ENCODE measurements at places on chromosomes 1 and 21.

DNA sequence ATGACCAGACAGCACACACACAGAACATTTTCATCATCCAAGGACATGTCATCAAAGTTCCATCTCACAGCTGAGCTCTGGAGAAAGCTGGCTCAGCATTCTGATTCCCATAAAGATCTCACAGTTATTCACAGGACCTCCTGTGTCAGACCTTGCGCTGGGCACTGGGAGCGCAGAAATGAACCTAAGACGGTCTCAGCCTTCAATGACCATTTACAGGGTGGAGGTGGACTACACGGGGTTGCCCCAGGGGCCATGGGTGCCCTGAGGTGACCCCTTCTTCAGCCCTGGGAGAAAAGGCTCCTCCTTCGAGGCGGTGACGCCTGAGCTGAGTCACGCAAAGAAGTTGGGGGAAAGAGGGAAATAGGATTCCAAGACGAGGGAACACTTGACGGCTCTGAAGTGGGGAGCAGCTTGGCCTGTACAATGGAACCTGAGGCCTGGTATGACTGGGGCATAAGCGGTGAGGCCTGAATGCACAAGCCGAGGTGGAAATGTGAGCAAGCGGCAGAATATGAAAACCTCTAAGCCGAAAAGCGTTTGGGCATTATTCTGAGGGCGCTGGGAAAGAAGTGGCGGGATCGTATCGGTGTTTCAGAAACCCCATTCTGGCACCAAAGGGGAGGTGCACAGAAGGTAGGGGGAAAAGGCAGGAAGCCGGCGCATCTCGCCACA lies 797 bp downstream of the CC2D1B start:
- DNase-seq: no peak

GRCh38 chr21:33230545-33231324 lies 997 bp downstream of the IFNAR2 start:
- DNase-seq: peak; percentile 47

DNA sequence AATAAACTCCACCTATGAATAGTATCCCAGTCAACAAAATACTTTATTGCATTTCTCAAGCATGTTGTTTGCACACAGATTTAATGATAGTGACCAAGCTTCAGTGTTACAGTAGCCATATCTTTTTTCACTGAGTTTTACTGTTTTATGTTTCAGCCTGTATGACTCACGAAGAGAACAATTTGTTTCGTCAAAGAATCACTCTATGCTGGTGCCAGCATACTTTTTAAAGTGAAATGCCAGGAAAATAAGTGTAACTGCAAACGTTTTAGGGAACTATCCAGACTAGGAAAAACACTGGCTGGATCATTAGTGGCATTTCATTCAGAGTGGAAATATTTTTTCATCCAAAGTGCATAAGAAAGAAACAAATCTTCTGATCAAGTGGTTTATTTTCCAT lies 210.8 kb downstream of the COL11A1 start:
- DNase-seq: no peak

DNA sequence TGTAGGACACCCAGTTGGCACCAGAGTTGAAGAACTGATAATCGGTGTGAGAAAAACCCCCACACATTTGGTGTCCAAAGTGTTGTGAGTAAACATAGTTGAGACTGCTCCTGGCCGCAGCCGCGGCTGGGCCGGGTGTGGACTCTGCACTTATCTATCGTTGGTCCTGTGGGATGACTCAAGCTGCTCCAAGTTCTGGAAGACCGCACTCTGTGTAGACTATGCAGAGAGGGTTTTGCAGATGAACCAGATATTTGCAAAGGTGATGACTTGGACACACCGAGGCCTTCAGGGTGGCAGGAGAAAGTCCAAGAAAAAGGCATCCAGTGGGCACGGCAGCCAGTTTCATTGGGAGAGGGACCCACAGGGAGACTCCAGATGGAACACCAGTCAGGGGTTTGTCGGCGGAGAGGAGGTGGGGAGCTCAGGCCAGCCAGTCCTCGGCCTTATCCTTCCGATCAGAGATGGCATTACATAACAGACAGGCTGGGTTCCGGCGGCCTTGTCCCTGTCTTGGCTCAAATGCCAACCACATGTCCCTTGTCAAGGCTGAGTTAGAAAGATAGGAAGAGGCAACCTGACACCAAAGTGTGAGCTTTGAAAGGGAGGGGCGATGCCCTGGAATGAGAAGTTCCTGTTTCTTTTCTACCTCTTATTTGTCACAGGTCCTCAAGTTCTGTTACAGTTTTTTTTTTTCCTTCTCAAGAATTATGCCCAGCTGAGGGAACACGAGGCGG lies 21.1 kb downstream of the C2CD2 start:
- no peak for DNase-seq

- DNase-seq: no peak
Observed at GRCh38 chr1:185811073-185811709, 77.0 kb downstream of the HMCN1 start.

GRCh38 chr1:177569476-177569875 lies 398.7 kb downstream of the BRINP2 start:
- no peak for DNase-seq

DNA sequence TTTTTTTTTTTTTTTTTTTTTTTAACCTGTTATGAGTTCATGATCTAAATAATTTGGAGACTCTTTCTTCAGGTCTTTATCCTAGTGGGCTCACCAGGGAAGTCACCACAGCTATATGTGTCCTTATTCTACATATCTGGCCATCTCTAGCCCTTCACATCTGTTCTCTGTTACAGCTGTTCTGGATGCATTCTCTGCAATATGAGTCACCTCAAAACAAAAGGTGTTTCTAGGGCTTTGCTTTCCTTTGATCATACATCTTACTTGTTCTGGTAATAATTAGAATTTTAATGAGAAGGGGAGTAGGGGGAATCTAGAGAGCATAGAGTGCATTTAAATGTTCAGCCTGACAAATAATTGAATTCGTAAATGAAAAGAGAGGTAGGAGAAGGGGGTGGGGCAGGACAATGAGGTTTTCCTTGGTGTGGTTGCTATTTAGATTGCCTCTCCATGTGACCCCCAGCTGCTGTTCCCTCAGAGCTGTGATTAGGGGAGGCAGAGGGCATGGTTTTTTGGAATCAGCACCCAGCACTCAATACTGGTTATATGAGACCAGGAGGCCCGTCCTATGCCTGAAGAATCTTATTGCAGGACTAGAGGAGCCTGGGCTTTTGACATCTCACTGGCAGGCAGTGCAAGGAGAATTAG lies 8.0 kb downstream of the SYT6 start:
- DNase-seq: no peak

DNA sequence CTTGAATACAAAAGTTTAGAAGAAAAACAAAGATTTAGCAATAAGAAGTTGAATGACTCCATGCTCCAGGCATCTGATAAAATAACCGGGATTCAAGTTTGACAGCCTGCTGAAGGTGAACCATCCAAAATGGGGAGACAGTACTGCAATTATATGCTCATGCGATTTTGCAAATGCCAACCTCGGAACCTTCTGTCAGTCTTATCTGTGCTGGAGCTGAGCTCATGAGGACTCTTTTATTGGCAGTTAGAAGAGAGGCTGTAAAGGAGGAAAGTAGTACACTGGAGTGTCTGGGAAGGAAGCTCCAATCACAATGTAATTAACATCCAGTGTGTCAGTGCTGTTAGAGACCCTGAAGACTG lies 170.0 kb downstream of the GALNT2 start:
- DNase-seq: no peak

DNA sequence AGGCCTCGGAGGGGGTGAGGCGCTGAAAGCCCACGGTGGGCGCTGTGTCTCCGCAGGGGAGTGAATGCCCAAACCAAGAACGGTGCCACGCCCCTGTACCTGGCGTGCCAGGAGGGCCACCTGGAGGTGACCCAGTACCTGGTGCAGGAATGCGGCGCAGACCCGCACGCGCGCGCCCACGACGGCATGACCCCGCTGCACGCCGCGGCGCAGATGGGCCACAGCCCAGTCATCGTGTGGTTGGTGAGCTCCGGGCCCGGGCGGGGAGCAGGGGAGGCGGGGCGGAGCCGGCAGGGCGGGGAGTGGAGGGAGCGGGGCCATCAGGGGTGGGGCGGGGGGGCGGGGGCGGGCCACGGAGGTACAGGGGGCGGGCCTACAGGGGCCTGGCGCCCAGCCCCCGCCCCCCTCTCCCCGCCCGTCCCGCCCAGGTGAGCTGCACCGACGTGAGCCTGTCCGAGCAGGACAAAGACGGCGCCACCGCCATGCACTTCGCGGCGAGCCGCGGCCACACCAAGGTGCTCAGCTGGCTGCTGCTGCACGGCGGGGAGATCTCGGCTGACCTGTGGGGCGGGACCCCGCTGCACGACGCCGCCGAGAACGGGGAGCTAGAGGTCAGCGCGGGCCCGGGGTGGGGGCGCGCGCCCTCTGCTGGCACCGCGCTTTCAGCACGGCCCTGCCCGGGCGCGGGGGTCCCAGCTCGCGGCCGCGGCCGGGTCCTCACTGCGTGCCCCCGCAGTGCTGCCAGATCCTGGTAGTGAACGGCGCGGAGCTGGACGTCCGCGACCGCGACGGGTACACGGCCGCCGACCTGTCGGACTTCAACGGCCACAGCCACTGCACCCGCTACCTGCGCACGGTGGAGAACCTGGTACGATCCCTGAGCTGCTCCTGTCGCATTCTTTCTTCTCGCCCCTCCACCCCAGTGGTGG lies 15.9 kb downstream of the ESPN start:
- peak; percentile 73 for DNase-seq

DNA sequence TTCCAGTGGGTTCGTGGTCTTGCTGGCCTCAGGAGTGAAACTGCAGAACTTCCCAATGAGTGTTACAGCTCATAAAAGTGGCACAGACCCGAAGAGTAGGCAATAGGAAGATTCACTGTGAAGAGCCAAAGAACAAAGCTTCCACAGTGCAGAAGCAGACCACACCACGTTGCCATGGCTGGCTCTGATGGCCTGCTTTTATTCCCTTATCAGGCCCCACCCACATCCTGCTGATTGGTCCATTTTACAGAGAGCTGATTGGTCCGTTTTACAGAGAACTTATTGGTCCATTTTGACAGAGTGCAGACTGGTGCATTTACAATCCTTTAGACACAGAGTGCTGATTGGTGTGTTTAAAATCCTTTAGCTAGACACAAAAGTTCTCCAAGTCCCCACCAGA lies 131.4 kb upstream of the CHRM3 start:
- DNase-seq: no peak

DNA sequence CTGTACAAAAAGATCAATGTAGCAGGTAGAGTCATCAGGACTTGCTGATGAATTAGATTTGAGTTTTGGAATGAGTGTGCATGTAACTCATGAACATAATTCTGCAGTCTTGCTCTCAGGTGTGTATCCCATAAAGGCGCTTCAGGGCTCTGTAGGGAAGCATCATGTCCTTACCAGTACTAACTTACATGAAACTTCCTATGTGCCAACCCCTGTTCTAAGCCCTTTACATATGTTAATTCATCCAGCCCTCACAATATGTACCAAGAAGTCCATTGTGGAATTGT lies 2.1 kb upstream of the FCRLB start:
- no peak for DNase-seq

DNA sequence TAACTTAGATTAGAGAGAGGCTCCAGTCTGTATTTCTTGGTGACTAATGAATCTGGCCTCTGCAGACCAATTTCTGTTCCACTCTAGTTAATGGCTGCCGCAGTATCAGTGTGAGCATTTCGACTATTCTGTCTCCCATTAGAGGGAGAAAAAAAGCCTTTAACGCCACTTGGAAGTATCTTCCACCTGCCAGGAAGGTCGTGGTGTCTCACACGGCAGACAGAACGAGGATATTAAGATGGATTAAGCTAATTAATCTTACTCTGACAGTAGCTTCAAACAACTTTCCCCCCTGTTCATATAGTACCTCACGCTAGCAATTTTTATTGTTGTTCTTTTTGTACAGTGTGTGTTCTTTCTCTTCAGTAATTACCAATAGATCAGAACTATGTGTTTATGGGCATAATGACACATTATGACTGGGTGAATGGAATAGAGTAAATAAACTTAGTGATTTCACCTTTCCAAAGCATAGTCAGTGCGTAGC lies 153.8 kb downstream of the ADGRL2 start:
- no peak for DNase-seq

GRCh38 chr1:234916840-234917239 lies 211.8 kb downstream of the TOMM20 start:
- DNase-seq: no peak

- DNase-seq: no peak
Observed at GRCh38 chr1:97427371-97427770, 493.5 kb downstream of the DPYD start.

Data from activated naive CD4-positive, alpha-beta T cell treated with anti-CD3 and anti-CD28 coated beads for 36 hours (primary cell).